GM12865 (cell line): ENCODE measurements at places on chromosomes 5 and 9.

GRCh38 chr5:84260939-84261338 lies 123.7 kb downstream of the EDIL3 start:
- DNase-seq = peak; percentile 3

DNA sequence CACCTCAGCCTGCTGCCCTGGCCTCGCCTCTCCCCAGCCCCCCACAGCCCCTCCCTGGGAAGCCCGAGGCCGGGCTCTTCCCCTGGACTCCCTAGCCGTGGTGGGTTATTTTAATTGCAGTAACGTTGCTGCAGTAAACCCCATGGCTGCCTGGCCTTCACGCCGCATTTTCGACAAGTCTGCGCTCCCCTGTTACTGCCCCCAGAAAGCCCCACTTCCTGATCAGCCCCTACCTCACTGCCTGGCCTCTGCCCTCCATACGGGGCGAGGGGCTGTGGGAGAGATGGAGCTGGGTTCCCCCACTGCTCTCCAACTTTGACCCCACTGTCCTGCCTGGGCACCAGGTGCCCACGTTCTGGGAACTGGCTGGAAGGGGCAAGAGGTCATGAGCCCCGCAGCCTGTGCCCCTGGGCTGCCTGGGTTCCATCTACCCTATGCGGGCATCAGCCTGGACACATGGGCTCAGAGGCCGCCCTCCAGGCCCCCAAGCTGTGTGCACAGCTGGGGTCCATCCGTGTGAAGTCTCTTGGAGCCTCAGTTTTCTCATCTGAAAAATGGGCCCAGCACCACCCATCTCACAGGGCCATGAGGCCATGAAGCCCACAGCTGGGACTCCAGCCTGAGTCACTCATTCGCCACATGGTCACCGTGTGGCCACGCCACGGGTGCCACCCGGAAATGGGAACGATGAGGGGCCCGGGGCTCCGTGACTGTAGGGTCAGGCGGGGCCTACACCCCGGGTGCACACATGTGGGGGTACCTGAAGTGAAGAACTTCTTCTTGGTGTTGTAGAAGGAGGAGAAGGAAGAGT lies 11.5 kb downstream of the EGFL7 start:
- no peak for DNase-seq

GRCh38 chr5:61667525-61668218 lies 335.6 kb downstream of the ZSWIM6 start:
- no peak for DNase-seq

GRCh38 chr5:173484569-173484968 lies 131.9 kb downstream of the BOD1 start:
- DNase-seq = no peak

GRCh38 chr9:21996858-21997257 lies 2.3 kb downstream of the CDKN2B-AS1 start:
- no peak for DNase-seq

- no peak for DNase-seq
Measured at GRCh38 chr5:124560370-124560769, 186.1 kb downstream of the ZNF608 start.

DNA sequence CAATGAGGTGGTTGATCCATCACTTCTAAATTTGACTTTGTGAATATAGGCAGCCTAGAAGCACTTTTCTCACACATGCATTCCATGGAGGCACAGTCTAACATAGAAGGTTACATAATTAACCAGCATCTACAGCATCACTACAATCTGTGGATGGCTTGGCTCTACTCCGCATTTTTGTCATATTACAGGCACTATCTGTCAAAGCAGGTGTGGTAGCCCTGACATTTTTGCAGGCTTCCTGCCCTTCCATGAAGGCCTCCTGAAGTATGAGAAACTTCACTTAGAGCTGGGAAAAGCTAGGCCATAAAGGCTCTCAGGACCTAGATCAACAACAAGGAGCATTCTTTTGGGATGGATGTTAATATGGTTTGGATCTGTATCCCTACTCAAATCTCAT lies 378.0 kb downstream of the ANXA1 start:
- DNase-seq = no peak

DNA sequence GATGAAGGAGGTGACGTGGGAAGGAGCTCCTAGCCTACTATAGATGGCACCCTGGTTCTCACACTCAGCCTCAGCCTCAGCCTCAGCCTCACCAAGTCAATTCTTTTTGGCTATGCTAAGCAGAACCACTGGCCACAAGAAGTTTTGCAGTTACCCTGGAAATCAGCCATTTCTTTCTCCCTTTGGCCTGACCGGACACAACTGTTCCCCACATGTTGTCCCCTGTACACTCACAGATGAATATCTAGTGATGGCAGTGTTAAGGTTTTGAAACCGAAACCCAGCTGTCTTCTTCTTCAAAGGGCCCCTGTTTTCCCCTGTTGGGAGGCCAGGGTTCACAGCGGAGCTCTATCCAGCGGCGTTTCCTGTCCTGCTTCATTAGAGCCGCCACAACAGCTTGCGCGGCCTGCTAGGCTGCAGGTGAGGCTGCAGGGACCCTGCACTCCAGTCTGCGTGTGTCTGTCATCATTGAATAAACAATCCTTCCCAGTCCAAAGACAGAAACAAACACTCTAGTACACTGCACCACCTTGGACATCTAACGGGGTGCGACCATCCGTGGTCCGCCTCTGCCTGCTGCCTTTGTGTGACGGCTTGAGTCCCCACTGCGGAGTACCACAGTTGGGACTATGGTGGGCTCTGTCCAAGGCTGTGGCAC lies 250.5 kb downstream of the DENND1A start:
- DNase-seq = peak; percentile 94
